ENCODE measurements at places on chromosomes 1 and 21. TPM values are rescaled to one million over a fixed set of nuclear protein-coding genes. Genes with fewer than 3 reads are reported as not detected.

DNA sequence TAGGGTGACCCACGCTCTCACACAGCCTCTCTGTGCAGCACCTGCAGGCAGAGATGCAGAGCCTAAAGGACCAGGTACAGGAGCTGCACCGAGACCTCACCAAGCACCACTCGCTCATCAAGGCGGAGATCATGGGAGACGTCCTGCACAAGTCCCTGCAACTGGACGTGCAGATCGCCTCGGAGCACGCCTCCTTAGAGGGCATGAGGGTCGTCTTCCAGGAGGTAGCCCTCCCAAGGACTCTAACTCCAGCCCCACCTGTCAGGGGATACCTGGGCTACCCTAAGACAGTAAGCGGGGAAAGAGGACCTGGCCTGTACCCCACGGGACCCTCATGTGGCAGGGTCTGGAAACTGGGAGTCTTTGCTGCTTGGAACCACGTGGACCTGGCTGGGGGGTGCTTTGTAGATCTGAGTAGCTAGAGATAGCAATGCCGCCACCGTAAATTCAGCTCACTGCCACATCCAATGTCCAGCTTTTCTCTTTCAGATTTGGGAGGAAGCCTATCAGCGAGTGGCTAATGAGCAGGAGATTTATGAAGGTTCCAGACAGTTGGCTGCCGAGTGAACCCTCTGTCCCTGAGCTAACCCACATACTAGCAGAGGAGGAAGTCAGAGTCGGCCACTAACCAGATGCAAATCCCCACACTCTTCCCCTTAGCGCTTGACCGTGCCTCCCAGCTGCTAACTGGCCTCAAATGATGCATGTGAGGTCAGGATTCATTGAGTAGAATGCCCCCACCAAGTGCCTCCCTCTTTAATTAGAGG, 6.5 kb downstream of the RNF207 start:
- H3K36me3 ChIP-seq, result no peaks in the 10 kb centered on the region
- H3K27me3 ChIP-seq, result peaks cover 9% of the 10 kb centered on the region
- H3K4me1 ChIP-seq, result peaks cover 38% of the 10 kb centered on the region

DNA sequence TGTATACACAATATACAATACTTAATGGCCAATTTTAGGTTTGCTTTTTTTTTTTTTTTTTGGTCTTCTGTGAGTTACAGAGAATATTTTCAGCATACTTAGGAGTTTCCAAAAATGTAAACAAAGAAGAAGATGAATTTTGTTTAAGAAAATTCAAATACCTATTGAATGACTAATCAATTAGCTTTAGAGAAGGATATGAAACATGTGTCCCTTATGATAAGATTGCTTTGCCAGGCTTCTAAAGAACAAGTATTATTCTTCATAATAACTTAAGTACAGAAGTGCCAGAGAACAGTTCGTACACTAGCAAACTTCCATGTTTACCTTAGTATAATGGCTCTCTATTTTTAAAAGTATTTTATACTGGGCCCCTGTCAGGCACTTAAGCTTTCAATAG, 1191.0 kb upstream of the NCAM2 start:
- no peaks in the 10 kb centered on the region for H3K36me3 ChIP-seq
- no peaks in the 10 kb centered on the region for H3K27me3 ChIP-seq
- H3K4me1 ChIP-seq, result no peaks in the 10 kb centered on the region
- no peak overlapping the region for H3K4me3 ChIP-seq

GRCh38 chr1:22662318-22662717, 9.3 kb downstream of the C1QB start:
- no peak for DNase-seq
- H3K27me3 ChIP-seq, result no peaks in the 10 kb centered on the region
- no peaks in the 10 kb centered on the region for H3K4me1 ChIP-seq

- H3K27ac ChIP-seq, result no peak overlapping the region
- no peaks in the 10 kb centered on the region for H3K27me3 ChIP-seq
- no peak overlapping the region for H3K4me3 ChIP-seq
Measured at GRCh38 chr1:113692342-113692741, 66.9 kb downstream of the PHTF1 start.

Gene LRRC47
- 32.5 TPM for total RNA-seq

- no peaks in the 10 kb centered on the region for H3K4me1 ChIP-seq
- no peak overlapping the region for H3K4me3 ChIP-seq
- H3K36me3 ChIP-seq, result no peaks in the 10 kb centered on the region
- no peak overlapping the region for H3K27ac ChIP-seq
Measured at GRCh38 chr1:178192686-178193085, 98.8 kb downstream of the RASAL2 start.

Gene RNU1-4
- 7,912 TPM for total RNA-seq

DNA sequence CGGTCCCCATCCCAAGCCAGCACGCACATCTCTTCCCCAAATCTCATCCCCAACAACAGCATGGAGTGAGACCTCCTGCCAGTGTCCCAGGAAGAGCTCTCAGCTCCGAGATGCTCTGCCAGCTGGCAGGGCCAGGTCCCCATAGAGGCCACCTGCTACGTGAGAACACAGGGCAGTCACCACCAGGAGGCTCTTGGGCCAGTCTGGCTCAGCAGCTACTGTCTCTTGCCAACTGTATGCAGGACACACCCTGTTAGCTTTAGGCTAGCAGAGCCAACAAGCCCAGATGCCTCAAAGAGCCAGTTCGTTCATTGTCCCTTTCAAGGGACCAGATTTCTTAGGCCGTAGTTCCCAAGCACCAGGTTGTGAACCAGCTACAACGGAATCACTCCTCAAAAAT, 36.9 kb downstream of the FBXO2 start:
- peaks cover 24% of the 10 kb centered on the region for H3K27me3 ChIP-seq
- DNase-seq, result no peak
- no peak overlapping the region for H3K27ac ChIP-seq
- no peaks in the 10 kb centered on the region for H3K36me3 ChIP-seq
- no peaks in the 10 kb centered on the region for H3K4me1 ChIP-seq

Gene FAM78B
- total RNA-seq, result 1.3 TPM

Gene PODN
- 2.5 TPM for total RNA-seq

DNA sequence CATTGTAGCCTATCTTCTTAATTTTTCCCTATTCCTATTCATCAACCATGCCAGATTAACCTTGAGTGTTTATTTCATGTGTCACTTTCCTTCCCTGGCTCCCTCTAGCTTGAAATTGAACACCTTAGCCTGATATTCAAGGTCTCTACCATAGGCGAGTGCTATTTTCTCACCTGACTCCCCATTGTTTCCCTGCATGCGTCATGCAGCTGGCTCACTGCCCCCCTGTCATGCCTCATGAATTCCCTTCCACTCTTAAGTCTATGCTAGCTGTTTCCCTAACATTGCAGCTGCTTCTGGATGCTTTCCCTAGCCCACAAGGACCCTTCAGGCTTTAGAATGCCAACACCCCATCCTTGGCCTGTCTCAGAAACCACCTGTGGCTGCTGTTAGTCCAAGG, 56.7 kb upstream of the CD1D start:
- no peak for DNase-seq
- no peaks in the 10 kb centered on the region for H3K36me3 ChIP-seq
- H3K27ac ChIP-seq, result no peak overlapping the region
- H3K4me1 ChIP-seq, result no peaks in the 10 kb centered on the region
- H3K27me3 ChIP-seq, result no peaks in the 10 kb centered on the region

DNA sequence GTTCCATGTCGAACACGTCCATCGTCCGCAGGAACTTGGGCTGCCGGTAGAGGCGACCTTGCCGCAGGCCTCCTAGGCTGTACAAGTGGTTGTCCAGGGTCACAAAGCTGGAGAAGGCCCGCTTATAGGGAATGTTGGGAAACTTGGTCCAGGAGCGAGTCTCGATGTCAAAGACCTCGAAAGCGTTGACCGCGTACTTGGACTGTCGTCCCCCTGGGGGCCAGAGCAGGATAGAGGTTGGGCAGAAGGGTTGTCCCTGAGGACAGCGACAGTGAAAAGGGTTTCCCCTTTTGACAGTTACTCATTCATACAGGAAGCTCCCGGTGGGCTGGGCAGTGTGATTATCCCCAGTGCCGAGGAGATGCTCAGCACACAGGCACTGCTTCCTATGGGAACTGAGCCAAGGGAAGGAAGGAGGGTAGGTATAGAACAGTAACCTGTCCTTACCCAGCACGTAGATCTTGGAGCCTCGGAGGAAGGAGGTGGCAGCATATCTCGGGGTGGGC, 17.5 kb downstream of the KLHDC8A start:
- H3K27me3 ChIP-seq, result peaks cover 13% of the 10 kb centered on the region
- peak; percentile 41 for DNase-seq
- H3K27ac ChIP-seq, result no peak overlapping the region
- H3K4me3 ChIP-seq, result no peak overlapping the region
- peaks cover 13% of the 10 kb centered on the region for H3K4me1 ChIP-seq

- no peaks in the 10 kb centered on the region for H3K27me3 ChIP-seq
- H3K36me3 ChIP-seq, result no peaks in the 10 kb centered on the region
- no peak for DNase-seq
- no peaks in the 10 kb centered on the region for H3K4me1 ChIP-seq
- H3K4me3 ChIP-seq, result no peak overlapping the region
Measured at GRCh38 chr1:90044346-90044745, 49.4 kb downstream of the ZNF326 start.

DNA sequence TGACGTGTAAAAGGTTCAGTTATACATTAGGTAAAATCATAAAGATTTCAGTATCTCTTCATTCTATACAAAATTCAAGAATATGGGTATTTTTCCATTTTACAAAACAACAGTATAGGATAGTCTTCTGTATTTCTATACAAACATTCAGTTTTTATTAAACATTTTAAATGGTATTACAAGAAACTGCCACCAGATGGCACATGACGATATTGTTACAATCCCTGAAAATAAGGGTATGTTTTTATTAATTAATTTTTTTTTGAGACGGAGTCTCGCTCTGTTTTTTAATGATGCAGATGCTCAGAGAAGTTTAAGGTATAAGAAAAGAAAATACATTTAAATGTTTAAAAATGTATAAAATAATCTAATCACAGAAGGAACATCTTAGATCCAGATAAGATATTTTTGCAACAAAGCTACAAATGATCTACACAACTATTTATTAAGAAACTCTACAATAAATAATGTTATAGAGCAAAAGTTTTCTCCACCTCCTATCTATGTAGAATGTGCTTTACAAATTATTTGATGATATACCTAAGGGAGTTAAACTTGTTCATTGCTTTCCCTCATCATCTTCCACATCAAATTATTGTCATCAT, 23.5 kb upstream of the RSBN1 start:
- no peak for DNase-seq
- H3K4me3 ChIP-seq, result no peak overlapping the region
- no peaks in the 10 kb centered on the region for H3K27me3 ChIP-seq
- H3K4me1 ChIP-seq, result no peaks in the 10 kb centered on the region
- no peak overlapping the region for H3K27ac ChIP-seq

DNA sequence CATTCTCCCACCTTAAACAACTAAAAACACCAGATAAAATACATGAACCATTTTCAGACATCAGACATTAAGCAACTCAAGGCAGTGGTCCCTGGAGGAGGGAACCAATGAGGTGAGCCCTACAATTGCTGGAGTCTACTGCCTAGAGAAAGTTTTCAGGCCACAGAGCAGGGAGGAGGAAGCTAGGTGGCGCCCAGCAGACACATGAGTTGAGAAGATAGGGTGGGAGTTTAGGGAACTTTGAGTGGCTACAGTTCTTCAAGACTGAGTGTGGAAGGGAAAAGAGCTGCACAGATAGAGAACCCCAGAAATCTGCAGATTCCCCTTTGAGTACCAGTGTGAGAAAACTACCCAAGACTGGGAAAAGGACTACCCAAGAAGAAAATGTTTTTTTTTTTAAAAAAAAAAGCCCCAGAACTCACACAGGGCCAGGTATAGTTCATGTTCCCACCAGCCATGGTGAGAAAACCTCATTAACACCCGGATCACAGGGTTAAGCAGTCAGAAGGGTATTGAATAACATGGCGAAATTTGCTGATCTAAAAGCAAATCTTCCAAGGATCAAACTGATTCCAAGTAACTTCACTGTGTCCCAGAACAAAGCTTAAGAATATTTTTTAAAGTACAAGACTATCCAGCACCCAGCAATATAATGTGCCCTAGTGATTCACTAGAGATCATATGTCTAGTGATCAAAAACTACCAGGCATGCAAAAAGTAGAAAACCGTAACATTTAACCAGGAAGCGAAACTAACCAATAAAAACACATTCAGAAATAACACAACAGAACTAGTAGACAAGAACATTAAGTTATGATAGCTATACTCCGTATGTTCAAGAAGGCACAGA, 12.0 kb downstream of the ALDH9A1 start:
- H3K27ac ChIP-seq, result no peak overlapping the region
- H3K27me3 ChIP-seq, result no peaks in the 10 kb centered on the region
- H3K4me3 ChIP-seq, result no peak overlapping the region
- peaks cover 38% of the 10 kb centered on the region for H3K4me1 ChIP-seq
- H3K36me3 ChIP-seq, result peaks cover 18% of the 10 kb centered on the region

DNA sequence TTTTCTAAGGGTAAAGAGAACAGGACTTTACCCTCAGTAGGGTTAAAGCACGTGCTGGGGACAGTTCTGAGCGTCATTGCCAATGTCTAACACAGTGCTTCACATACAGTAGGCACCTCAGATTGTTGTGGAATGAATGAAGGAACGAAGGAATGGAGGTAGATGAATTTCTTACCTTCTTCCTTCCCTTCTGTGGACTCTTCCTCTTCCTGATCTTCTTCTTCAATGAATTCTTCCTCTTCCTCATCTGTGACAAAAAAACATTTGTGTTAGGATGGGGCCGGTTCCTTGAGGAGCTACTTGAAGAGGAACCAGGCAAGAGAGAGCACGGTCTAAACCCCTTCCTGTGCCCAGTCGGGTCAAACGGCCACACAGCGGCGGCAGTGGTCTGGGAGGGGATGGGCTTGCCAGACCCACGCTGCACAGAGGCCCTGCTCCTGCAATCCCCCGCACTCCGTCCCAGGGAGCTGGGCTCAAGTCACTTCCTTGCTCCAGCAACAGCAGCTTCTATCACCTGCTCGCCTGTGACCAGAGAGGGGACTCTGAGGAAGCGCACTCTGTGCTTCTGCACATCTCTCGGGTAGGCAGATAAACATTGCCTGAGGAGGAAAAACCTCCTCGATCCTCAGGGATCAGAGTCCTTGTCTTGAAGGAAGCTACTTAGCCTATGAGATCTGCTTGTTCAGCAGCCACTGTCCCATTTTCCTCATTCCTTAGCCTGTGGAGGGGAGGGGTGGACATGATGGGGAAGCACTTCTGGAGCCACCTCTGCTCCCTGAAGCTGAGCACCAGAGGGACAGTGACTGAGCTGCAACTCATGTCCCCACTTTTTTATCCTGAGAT, 8.0 kb upstream of the SLC30A2 start:
- no peaks in the 10 kb centered on the region for H3K36me3 ChIP-seq
- no peaks in the 10 kb centered on the region for H3K4me1 ChIP-seq
- no peak overlapping the region for H3K27ac ChIP-seq
- no peaks in the 10 kb centered on the region for H3K27me3 ChIP-seq

DNA sequence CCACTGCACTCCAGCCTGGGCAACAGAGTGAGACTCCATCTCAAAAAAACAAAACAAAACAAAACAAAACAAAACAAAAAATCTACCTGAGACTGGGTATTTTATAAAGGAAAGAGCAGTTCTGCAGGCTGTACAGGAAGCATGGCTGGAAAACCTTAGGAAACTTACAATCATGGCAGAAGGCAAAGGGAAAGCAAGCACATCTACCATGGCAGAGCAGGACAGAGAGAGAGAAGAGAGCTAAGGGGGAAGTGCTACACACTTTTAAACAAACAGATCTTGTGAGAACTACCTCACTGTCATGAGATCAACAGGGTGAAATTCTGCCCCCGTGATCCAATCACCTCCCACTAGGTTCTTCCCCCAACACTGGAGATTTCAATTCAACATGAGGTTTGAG, 198.3 kb upstream of the SAMSN1 start:
- H3K36me3 ChIP-seq, result no peaks in the 10 kb centered on the region
- no peak overlapping the region for H3K27ac ChIP-seq
- H3K4me3 ChIP-seq, result no peak overlapping the region
